GDM1 (cell line): ENCODE measurements at places on chromosomes 12 and 14.

GRCh38 chr12:65495233-65495632, 216.8 kb downstream of the MSRB3 start:
- no peak for DNase-seq

- DNase-seq = no peak
Measured at GRCh38 chr12:109540526-109541412, 32.5 kb downstream of the MMAB start.

DNA sequence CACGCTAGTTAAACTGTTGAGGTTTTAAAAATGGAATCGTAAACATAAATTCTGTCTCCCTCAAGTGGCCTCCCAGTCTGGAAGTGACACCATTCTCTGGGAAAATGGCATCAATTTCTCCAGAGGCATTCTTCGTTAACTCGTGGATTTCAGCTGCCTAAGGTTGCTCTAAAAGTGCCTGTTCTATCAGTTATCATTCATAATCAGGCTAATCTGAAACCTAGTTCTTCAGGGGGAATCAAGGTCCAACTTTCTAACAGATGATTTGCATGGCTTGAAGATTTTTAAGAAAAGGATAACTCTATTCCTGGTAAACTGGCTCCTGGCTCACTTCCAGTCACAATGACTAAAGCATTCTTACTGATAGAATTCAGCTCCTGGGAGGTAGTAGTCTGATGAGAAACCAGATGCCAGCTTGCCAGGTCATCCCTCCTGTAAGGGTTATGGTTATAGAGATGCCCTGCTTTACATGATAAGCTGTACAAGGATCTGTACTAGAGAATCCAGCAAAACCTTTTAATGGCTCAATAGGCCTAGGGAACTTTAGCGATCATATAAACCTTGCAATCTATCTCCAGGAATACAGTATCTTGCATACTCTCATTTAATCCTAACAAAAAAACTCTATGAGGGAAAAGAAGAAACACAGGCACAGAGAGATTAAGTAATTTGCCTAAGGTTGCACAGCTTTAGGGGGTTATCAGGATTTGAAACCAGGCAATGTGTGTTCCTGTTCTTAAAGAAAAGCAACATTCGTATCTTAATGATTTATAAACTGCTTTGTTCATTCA, 1.5 kb downstream of the L3HYPDH start:
- no peak for DNase-seq

GRCh38 chr14:58762629-58763028, 124.9 kb downstream of the DACT1 start:
- no peak for DNase-seq

DNA sequence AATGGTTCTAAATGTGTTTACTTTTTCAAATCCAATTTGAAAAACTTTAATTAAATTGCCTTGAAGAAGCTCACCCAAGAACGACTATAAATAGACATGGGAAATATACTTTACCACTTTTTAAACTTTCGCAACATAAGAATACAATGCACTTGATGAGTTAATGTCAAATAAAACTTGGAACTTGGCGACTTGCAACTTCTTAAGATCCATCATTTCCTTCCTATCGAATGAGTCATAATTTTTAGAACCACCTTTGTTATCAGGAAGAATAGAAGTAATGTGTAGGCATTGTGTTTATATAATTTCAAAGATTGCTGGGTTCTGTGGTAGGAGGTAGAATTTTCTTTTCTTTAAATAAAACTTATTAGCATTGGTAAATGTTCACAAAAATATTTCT, 1417.4 kb upstream of the FLRT2 start:
- DNase-seq = no peak

GRCh38 chr12:70919597-70920035, 922 bp downstream of the PTPRR start:
- no peak for DNase-seq

DNA sequence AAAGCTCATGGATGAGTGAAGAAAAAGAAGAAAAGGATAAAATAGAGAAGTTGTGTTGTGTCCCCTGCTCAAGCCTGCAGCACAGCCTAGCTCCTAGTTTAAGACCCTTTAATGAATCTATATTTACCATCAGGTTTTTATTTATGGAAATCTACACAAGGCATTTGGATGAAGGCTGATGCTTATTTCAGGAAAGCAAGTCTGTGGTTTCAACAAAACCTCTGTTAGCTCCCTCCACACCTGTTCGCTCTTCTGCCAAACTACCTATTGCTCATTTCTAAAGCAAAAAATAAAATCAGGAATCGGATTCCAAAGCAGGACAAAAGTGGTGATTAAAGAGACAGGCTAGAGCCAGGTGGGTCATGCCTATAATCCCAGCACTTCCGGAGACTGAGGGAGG, 18.9 kb upstream of the MAP3K9 start:
- DNase-seq = no peak

DNA sequence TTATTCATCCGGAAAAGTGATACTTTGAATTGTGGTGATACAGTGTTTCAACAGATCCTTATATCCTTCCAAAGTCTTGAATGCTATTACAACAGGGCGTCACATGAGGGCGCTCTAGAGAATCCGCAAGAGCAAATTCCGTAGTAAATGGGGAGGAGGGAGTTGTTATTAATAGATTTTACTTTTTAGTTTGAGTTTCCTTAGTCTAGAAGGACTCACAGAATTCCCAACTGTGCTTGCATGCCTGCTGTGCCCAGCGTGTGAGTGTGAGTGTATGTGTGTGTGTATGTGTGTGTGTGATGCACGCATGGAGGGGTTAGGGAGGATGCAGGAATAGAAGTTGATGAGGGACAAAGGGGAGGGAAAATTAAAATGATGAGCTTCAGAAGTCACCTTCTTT, 375.3 kb downstream of the C12orf75 start:
- no peak for DNase-seq

DNA sequence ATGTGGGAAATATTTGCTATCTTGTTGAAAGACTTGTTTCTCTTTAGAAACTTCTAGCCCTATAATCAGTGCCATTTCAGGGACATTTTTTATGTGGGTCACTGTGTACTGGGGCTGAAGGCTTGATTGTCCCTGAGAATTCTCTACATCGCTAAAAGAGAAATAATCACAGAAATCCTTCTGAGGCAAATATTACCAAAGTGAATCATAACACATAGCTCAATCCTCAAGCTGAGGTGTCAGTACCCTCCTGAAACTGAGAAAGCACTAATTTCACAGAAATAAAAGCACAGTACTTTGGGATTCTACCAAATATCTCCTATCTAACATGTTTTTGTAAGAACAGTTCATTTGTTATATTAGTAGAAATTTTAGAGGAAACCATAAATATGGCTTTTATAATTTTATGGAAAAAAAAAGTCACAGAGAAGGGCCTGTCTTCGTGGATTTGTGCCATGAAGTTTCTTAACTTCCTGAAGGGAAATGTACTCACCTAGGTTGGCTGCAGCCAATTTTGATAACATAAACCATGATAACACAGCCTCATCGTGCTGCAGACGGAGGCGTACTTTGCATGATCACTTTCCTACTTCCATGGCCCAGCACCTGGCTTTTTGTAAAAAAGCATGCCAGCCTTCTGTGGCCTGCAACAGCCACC, 163.7 kb upstream of the HIF1A start:
- DNase-seq = no peak

DNA sequence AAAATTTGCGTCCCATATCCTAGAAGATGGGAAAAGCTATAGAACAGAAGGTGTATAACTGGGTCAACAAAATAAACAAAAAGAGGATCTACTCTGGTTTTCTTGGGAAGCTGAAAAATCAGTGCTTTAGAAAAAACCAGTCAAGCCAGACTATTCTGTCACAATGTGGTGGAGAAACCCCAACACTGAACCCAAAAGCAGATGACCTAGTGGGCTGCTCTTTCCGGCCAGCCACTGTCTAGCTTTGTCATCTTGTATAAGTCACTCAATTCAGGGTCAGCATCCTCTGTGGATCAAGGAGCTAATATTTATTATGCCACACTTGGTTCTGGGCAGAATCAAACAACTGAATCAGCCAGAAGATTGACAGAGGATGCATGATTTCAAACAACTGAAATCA, 26.6 kb upstream of the TMCC3 start:
- DNase-seq = no peak
